WTC11 (cell line): ENCODE measurements at places on chromosomes 13 and 19.
A peak's percentile ranks its signal among the peaks of the same experiment; 100 is the strongest.

GRCh38 chr19:3766520-3766919, 4.0 kb downstream of the MRPL54 start:
- DNase-seq = no peak

- peak; percentile 84 for DNase-seq
Observed at GRCh38 chr19:19554074-19555023, 16.3 kb downstream of the CILP2 start.

DNA sequence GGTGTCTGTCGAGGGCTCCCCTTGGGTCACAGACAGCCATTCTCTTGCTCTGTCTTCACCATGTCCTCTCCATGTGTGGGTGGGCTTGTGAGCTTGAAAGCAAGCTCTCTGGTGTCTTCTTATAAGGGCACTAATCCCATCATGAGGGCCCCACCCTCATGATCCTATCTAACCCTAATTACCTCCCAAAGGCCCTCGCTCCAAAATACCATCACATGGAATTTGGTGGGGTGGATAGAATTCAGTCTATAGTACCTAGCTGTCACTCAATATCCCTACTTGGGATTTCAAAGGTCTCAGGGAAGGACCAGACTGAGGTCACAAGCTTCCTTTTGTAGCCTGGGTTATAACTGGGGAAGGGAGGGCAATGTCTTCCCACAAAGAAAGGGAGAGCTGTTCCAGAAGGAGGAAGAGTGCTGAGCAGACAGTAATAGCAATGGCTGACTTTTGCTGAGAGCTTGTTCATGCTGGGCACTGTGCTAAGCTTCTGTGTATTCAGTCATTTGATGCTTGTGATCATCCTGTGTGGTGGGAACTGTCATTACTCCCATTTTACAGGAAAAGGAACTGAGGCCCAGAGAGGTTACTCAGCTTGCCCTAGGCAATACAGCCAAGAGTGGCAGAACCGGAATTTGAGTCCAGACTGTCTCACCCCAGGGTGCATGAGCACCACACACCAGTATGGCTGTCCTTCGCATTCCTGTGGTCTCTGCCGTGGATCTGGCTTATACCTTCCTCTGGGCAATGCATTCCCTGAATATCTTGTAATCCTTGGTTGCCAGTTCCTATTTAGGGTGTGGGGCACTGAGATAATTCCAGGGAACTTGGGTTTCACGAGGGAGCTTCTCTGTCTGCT, 8.2 kb downstream of the FXYD5 start:
- DNase-seq = no peak

- DNase-seq = no peak
Observed at GRCh38 chr19:51157265-51157664, 15.2 kb downstream of the SIGLEC7 start.

DNA sequence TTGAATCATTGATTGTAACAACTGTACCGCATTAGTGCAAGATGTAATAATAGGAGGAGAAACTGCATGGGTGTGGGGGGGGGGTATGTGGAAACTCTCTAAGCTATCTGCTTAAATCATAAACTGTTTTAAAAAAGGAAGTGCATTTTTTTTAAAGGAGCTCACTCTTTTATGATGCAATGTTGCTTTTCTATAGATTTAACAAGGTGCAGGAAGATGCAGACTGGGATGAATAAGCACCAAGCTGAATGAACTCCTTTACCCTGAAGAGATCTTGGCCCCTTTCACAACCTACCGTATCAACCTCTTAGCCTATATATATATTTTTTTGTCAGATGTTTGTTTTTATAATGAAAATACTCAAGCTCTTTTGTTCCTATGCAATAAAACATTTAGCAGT, 95.9 kb downstream of the AKAP11 start:
- DNase-seq = no peak

- no peak for DNase-seq
Observed at GRCh38 chr13:93851236-93851635, 624.6 kb downstream of the GPC6 start.

DNA sequence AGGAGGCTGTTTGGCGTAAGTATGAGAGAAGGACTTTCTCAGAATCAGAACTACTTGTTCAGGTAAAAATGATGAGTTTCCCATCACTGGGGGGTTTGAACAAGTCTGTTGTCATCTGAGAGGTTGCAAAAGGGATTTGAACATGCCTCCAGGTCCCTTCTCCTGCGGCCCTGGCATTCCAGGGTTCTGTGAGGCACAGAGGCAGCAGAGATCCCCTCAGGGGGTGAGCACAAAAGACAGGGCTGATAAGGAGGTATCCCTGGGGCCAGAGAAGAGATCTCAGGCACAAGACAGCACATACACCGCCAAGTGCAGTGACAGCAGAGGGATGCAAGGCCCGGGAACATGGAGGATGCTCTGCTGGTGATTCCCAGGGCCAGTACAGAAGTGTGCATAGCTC, 275.8 kb upstream of the TSHZ3 start:
- DNase-seq = no peak

- no peak for DNase-seq
Observed at GRCh38 chr19:38401148-38401547, 1.7 kb upstream of the FAM98C start.

- peak; percentile 74 for DNase-seq
Observed at GRCh38 chr19:12838182-12838885, at the start of gene MAST1. Gene MAST1, plus strand, starts transcription at chr19:12838515. Its CDS starts 58 bp downstream, at chr19:12838573.

DNA sequence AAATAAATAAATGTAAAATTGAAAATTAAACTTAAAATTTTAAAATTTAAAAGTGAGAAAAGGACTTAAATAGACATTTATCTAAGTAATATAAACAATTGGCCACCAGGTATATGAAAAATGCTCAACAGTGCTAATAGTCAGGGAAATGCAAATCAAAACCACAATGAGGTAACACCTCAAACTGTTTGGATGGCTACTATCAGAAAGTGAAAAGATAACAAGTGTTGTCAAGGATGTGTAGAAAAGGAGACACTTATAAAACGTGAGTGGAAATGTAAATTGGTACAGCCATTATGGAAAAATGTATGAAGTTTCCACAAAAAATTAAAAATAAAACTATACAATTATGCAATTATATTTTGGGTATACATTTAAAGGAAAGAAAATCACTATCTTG, 752.2 kb downstream of the EFNB2 start:
- DNase-seq = no peak

GRCh38 chr13:99327126-99327525, 19.9 kb upstream of the GPR183 start:
- DNase-seq = no peak

DNA sequence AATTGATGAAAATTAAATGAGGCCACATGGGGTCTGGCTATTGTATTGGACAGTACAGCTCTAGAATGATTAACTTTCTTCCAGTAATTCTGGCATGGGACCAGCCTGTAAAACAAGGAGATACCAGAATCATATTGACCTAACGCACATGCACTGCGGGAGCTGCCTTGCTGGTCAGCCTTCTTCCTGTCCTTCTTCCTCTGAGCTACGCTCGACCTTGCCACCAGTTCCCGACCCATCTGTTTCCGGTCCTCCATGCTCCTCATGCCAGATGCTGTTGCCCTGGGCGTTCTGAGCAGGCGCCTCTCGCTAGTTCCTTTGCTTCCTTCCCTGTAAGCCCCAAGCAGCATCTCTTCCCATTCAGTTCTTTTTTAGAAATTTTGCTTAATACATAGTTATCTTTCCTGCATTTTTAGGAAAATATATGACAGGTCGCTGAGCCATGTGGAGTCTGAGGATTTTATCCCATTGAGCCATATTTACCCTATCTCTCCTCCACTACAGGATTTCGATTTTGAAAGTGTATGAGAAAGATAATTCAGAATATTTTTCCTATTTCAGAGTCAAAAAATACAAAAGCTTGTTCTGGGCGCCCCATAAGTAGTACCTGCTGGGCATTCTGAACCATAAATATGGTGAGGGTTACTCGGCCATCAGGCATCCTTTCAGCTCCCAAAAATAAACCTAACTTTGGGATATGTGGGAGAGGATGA, 38.6 kb downstream of the TNFRSF19 start:
- DNase-seq = no peak
